ENCODE measurements at places on chromosomes 12 and 14. TPM values are rescaled to one million over a fixed set of nuclear protein-coding genes. Genes with fewer than 3 reads are reported as not detected.

The POTEG gene
- not detected for polyA plus RNA-seq

The GPR135 gene
- 0.80 TPM for polyA plus RNA-seq

The MMP14 gene
- 501 TPM for polyA plus RNA-seq

DNA sequence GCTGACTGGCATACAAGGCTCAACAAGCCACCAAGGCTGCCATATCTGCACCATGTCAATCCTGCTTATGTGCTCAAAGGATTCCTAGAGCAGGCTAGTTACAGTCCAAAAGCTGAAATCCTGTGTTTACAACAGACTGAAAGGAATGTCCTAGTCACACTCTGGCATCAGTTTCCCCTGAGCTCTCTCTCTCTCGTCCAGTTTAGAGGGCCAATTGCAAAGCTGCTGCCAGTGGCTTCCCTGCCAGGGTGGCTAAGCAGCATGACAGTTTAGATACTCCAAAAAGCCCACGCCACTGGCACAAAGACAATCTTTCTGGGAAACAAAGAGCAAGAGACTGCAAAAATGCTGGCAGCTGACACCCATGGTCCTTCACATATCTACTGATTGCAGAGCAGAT is 392.1 kb downstream of the RPS29 start:
- no peaks in the 10 kb centered on the region for H3K27me3 ChIP-seq
- H3K4me1 ChIP-seq = no peaks in the 10 kb centered on the region
- H3K36me3 ChIP-seq = no peaks in the 10 kb centered on the region
- H3K27ac ChIP-seq = no peak overlapping the region
- no peak overlapping the region for H3K4me3 ChIP-seq

GRCh38 chr14:72480464-72481243 is 413.2 kb downstream of the DPF3 start:
- H3K27me3 ChIP-seq = peaks cover 14% of the 10 kb centered on the region
- no peaks in the 10 kb centered on the region for H3K4me1 ChIP-seq
- DNase-seq = no peak
- no peak overlapping the region for H3K4me3 ChIP-seq

DNA sequence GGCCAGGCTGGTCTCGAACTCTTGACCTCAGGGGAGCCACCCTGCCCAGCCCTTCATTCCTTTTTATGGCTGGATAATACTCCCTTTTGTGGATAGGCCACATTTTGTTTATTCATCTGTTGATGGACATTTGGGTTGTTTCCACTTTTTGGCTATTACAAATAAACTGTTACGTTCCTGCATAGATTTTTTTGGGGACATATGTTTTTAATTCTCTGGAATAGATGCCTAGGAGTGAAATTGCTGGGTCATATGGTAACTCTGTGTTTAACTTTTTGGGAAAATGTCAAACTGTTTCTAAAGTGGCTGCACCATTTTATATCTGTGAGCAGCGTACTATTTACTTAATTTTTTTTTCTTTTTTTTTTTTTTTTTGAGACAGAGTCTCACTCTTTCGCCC is 9.8 kb downstream of the KMT5A start:
- H3K4me3 ChIP-seq = no peak overlapping the region
- peaks cover 30% of the 10 kb centered on the region for H3K4me1 ChIP-seq
- H3K27me3 ChIP-seq = no peaks in the 10 kb centered on the region

- H3K4me1 ChIP-seq = no peaks in the 10 kb centered on the region
- H3K36me3 ChIP-seq = no peaks in the 10 kb centered on the region
- no peak for DNase-seq
Measured at GRCh38 chr14:101535232-101535631, 26.1 kb upstream of the DIO3 start.

GRCh38 chr12:122423258-122424165 is 1.0 kb upstream of the CLIP1 start:
- H3K27ac ChIP-seq = peak overlapping the region; percentile 81
- peak overlapping the region; percentile 54 for H3K4me3 ChIP-seq
- H3K4me1 ChIP-seq = peaks cover 35% of the 10 kb centered on the region
- no peaks in the 10 kb centered on the region for H3K27me3 ChIP-seq

DNA sequence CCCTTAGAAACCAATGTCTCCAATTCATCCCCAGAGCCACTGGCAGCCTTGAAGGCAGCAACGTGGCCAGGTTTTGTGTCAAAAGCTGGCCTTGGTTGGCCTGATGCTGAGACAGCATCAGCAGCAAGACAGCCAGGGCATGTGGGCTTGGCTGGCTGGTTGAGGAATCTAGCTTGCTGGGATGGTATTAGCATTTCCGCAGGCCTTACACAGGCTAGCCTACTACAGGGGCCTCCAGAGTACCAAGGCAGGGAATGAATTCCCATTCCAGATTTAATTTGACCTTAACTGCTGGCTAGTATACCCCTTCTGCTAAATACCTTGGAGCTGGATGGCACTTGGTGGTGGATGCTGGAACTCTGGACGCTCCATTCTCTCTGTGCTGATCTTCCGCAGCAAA is 15.8 kb downstream of the NGDN start:
- H3K4me1 ChIP-seq = no peaks in the 10 kb centered on the region
- H3K27ac ChIP-seq = no peak overlapping the region
- no peak for DNase-seq

DNA sequence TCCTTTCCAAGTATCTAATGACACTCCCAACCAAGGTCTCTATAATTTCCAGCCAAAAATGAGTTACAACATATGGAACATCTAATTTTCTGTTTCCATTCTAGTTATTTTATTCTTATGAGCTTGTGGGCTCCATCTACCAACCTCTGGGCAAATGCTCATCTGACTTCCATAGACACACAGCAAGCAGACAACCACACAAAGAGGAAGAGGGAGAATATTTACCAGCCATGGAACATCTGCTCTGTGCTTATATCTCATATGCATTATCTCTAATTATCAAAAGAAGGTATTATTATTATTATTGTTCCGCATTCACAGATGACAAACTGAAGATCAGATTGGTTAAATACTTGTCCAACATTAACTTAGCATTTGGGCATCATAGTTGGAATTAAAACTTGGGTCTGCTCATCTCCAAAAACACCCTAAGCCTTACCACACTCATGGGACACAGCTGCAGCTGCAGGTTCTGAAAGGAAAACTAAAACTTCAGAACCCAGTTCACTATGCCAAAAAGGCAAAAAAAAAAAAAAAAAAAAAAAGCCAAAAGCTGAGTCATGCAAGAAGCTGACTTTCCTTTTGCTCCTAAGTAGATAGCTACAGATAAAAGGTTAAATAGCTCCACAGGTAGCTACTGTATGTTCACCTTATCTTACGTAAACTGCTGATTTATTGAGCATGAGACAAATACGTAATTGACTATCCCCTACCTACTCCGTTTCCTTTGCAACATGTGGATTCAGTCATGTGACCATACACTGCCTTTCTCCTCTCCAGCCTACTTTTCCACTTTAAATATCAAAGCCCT is 23.6 kb upstream of the TCL1B start:
- no peak overlapping the region for H3K27ac ChIP-seq
- H3K27me3 ChIP-seq = no peaks in the 10 kb centered on the region
- no peaks in the 10 kb centered on the region for H3K36me3 ChIP-seq
- DNase-seq = no peak
- no peaks in the 10 kb centered on the region for H3K4me1 ChIP-seq
- H3K4me3 ChIP-seq = no peak overlapping the region

DNA sequence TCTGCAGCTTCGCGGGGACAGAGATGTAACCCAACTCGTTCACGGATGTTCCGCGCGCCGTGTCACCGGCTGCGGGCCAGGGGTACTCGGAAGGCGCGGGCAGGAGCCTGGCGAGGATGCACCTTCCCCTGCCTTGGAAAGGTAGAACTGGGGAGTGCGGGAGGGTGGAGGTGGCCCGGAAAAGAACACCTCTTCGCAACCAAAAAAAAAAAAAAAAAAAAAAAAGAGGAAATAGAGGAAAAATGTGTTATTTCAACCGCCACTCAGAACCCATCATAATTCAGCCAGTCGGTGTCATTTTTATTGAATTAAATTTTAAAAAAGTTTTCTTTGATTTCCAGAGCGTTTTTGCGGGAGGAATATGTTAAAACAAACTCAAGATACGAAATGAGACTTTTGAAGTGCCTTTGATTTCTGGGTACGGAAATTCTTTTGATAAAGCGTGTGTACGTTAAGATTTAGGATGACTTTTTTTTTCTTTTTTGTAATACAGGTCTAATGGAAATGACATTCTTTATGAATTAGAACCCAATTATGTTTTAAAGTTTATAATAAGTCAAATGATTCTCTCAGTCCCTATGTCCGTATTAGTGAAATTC is 8.9 kb downstream of the CDKN1B start:
- DNase-seq = no peak
- H3K4me1 ChIP-seq = peaks cover 27% of the 10 kb centered on the region
- H3K27me3 ChIP-seq = no peaks in the 10 kb centered on the region
- H3K36me3 ChIP-seq = no peaks in the 10 kb centered on the region
- peak overlapping the region; percentile 97 for H3K4me3 ChIP-seq

- H3K27me3 ChIP-seq = peaks cover 15% of the 10 kb centered on the region
- no peaks in the 10 kb centered on the region for H3K4me1 ChIP-seq
- H3K36me3 ChIP-seq = no peaks in the 10 kb centered on the region
- H3K4me3 ChIP-seq = no peak overlapping the region
- DNase-seq = peak; percentile 13
Measured at GRCh38 chr12:503111-503761, 43.5 kb downstream of the B4GALNT3 start.

GRCh38 chr12:40336573-40337199 is 111.9 kb downstream of the LRRK2 start:
- no peak overlapping the region for H3K4me3 ChIP-seq
- H3K27ac ChIP-seq = no peak overlapping the region
- peak; percentile 28 for DNase-seq
- H3K27me3 ChIP-seq = no peaks in the 10 kb centered on the region
- H3K4me1 ChIP-seq = no peaks in the 10 kb centered on the region

DNA sequence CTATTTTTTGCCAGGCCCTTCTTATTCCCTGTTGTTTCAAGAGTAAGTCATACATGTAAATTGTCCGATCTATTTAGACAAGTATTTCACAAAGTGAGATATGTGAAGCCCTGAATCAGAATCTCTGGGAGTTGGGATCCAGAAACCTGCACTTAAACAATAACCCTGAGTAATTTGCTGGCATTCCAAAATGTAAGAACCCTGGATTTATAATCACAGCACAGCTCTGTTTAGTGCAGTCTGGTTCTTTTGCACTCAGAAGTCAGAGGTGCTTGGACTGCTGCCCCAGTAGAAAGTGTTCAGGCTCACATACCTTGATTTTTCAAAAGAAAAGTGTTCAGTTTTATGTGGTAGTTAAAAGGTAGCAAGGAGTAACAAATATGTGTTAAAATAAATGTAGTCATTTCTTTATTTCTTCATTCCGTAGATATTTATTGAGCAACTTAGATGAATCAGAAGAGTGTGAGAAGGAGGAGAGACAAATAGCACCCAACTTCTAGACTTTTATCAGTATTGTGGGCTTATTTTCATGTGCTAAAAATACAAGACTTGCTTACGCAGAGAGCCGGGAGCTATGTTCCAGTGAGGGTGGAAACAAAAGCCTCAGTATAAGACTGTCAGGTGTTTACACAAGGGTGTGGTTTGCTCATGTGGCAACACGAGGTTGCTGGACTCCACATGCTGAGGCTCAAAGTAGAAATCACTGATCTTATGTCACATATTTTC is 70.1 kb downstream of the SYNE2 start:
- no peak overlapping the region for H3K27ac ChIP-seq
- no peaks in the 10 kb centered on the region for H3K36me3 ChIP-seq
- H3K27me3 ChIP-seq = no peaks in the 10 kb centered on the region
- H3K4me3 ChIP-seq = no peak overlapping the region
- H3K4me1 ChIP-seq = peaks cover under 1% of the 10 kb centered on the region

DNA sequence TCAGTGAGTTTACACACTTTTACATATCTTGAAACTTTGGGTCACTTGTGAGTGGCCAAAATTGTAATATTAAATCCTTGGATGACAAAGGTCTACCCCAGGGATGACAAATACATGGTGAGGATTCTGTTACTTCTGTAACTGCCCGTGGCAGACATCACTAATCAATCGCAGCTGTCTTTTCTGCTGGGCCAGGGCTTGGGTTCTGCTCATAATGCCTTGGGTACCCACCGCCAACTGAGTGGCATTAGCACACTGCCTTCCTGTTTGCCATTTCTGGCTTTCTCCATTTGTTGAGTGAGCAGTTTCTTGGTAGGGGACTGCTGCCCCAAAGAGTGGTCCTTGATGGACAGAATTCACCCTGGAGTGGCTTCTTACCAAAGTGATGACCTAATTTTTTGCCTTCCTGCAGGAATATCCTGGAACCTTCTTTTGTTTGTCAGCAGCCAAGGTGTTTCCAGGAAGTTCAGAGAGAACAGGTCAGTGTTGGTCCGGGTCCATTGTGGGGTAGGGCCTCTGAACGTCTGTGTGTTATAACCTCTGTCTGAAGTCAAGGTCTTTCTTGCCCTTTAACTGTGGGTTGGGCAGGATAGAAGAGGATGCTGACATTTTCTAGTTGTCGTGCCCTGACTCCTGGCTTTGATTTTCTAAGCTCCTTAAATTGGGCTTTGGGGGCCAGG is 6.2 kb downstream of the TSPAN9 start:
- no peak for DNase-seq
- peak overlapping the region; percentile 21 for H3K27ac ChIP-seq
- no peaks in the 10 kb centered on the region for H3K36me3 ChIP-seq
- no peak overlapping the region for H3K4me3 ChIP-seq

- H3K4me1 ChIP-seq = peaks cover 30% of the 10 kb centered on the region
- no peaks in the 10 kb centered on the region for H3K36me3 ChIP-seq
- peak overlapping the region; percentile 67 for H3K27ac ChIP-seq
- H3K4me3 ChIP-seq = peak overlapping the region; percentile 39
- peak; percentile 89 for DNase-seq
- H3K27me3 ChIP-seq = no peaks in the 10 kb centered on the region
Measured at GRCh38 chr12:32533971-32534590, 134.7 kb downstream of the FGD4 start.

DNA sequence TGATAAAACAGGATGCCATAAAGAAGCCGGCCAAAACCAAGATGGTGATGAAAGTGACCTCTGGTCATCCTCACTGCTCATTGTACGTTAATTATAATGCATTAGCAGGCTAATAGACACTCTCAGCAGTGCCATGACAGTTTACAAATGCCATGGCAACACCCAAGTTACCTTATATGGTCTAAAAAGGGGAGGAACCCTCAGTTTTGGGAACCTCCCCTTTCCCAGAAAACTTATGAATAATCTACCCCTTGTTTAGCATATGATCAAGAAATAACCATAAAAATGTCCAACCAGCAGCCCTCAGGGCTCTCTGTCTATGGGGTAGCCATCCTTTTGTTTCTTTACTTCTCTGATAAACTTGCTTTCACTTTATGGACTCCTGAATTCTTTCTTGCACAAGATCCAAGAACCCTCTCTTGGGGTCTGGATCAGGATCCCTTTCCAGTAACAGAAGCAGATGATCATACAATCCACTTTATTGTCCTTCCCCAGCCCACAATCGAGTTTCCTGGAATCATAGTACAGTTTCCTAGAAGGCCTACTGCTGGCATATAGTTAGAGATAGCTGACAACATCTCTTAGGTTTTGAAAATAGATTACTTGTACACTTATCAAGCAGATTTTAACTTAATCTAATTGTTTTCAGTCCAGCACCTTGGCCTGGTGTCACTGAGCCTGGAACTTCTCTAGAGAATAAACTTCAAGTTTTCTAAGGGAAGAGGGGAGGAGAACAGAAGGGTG is 266.7 kb upstream of the HMGA2 start:
- peaks cover 24% of the 10 kb centered on the region for H3K4me1 ChIP-seq
- no peak for DNase-seq
- no peaks in the 10 kb centered on the region for H3K27me3 ChIP-seq
- no peaks in the 10 kb centered on the region for H3K36me3 ChIP-seq
- H3K4me3 ChIP-seq = no peak overlapping the region
